Smooth muscle cell of trachea (primary cell): ENCODE measurements at places on chromosomes 6 and 20. TPM values are rescaled to one million over a fixed set of nuclear protein-coding genes. Genes with fewer than 3 reads are reported as not detected.

Gene SLC39A7
- 126 and 152 TPM in 2 replicates for total RNA-seq

Gene MDN1
- 22.7 and 22.8 TPM in 2 replicates for total RNA-seq

Gene SLC25A27
- 8.4 and 9.9 TPM in 2 replicates for total RNA-seq

Gene SALL4
- total RNA-seq, result 0.15 and 0.17 TPM in 2 replicates

Gene RAB44
- under 0.01 TPM in 2 replicates for total RNA-seq

Gene ANKEF1
- total RNA-seq, result 2.9 and 5.0 TPM in 2 replicates
